ENCODE measurements at places on chromosomes 6 and 20.
A peak's percentile ranks its signal among the peaks of the same experiment; 100 is the strongest.

DNA sequence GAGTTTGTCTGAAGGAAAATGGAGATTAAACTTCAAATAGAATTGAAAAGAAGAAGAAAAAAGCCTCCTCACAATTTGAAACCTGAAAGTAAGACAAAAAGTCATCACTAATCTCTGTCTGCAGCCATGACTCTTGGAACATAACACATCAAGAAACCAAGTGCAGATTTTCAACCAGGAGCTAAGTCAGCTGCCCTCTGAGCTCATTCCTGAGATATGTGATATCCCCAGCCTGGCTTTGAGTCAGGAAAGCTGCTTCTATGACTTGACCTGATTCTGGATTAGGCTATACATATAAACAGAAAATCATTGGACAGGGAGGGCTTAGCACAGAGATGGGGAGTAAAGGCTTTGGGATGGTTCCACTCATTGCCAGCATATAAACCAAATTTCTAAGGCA is 891.4 kb downstream of the TFAP2A start:
- no peak for DNase-seq

DNA sequence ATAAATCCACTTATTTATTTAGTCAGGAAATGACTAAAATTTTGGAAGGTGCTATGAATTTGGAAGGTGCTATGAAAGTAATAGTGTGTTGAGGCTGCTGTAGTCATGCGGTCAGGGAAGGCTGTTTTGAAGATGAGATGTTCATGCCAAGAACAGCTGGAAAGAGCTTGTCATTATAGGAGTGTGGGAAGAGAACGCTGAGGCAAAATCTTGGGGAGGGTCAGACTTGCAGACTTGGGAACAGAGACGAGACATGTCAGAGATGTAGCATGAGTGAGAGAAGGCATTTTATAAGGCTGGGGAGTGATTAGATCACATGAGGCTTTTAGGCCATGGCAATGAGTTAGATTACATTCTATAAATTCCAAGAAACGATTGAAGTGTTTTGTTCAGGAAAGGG is 124.0 kb upstream of the B3GAT2 start:
- no peak for DNase-seq

DNA sequence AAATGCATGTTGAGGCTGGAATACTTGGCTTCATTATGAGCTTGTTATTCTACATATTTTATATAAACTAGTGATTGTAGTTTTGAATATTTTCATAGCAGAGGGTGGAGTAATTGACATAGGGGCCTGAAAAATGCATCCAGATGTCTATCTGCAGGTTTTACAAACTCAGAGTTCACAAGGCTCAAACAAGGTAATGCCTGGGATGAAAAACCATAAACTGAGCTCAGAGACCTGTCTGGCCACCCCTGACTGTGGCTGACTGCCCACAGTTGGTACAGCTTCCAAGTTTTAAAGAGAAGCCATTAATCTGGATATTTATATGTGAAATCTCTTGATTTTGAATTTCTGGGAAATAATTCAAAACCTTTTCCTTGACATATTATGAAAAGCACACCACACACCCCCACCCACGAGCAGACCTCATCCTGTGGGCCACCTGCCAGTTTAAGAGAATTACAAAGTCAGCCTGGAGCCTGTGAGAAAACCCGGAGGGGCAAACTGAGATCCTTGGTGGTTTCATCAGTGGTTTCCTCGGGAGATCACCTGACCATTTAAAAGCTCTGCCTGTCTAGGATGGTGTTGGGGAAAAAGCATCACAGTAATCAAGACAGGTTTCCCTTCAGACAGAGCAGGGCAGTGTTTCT is 230.1 kb downstream of the SAMD5 start:
- peak; percentile 48 for DNase-seq

GRCh38 chr20:21516180-21516567 is 2.3 kb upstream of the NKX2-2 start:
- DNase-seq: no peak

DNA sequence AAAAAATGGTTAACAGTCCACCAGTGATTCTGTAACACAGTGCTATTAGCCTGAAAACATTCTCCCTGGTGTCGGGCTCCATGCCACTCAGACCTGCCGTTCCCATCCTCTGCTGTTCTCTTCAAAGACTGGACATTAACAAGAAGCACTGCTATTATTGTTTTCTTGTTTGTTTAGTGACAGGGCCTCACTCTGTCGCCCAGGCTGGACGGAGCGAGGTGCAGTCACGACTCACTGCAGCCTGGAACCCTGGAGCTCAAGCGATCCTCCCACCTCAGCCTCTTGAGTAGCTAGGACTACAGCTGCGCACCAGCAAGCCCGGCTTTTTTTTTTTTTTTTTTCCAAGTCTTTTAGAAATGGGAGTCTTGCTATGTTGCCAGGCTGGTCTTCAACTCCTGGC is 9.6 kb downstream of the RMND1 start:
- no peak for DNase-seq

- no peak for DNase-seq
Observed at GRCh38 chr6:330948-331347, 38.7 kb downstream of the DUSP22 start.

DNA sequence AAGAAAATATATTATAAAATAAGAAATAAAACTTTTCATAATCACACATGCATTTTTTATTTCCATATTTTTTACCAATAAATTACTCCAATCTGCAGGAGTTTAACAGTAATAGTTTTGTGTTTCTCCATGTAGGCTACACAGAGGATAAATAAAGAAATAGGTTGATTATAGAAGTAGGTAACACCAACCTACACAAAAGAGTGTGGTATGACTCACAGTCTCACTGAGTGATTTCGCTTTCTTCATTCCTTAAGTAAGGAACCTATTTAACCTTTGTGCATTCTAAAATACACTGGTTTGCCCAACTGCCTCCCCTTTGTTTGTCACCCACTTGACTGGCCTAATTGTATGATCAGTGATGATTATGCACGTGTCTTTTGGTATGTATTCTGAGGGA is 244.2 kb upstream of the RIMS1 start:
- no peak for DNase-seq

DNA sequence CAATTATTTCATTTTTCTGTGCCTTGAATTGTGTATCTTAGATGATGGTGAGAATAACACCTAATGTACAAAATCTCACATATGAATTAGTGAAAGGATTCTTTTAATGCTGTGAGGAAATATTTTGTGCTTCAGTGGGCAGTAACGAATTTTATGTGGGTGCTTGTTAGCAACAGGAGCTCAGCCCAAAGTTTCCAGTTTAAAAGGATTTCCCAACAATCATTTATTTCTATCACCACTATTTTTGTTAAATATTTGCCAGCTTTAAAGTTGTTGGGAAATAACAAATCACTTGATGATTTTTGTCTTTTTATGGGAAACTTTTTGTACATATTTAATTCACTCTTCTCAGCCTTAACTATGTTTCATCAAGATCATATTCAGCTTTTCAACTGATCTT is 111.8 kb downstream of the QKI start:
- DNase-seq: no peak

DNA sequence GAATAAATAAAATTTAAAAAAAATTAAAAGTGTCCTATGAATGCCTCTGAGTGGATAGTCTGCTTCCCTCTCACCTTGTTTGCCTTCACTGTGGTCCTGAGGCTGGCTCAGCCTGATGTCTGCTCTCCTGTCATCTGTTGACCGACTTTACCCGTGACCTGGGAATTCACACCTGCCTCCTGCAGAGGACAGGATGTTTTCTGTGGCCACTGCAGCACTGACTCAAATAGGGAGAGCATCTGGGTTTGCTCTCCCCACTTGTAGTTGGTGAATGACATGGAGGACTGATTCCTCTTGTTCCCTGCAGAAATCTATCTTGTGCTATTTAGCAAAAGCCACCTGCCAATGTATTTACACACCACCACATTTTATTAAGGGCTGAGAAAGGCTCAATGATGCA is 52.4 kb upstream of the ERVFRD-1 start:
- DNase-seq: no peak

- peak; percentile 67 for DNase-seq
Observed at GRCh38 chr6:27806981-27807440, 105.2 kb downstream of the OR2B2 start.
